Posterior vena cava (tissue), 2 donors: ENCODE measurements at places on chromosomes 6 and 20. TPM values are rescaled to one million over a fixed set of nuclear protein-coding genes. Genes with fewer than 3 reads are reported as not detected.

DNA sequence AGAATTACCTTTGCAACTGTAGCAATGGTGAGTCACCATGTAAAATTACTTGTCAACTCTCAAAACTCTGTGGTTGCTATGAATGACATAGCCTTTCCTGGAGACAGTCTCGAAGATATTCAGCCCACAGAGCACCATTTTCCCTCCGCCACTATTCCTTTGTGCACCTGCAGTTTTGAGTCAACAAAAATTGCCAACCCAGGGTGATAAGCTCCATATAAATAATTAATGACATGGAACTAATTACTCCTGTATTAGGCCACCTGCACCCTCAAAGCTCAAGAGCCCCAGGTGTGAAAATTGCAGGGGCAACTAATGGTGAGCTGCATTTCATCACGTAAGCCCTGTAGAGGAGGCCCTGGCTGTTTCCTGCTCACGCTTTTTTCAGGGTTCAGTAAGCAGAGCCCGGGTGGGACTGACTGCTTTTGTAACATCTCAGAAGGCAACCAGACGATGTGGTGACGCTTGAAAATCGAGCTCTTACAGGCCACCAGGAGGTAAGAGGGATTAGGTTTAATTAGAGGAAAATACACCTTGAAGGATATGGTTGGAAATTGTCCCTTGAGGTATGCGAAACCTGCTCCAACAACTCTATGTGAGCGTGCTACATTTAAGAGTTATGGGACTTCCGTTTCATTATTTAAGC lies 70.8 kb downstream of the BMP2 start:
- no peak for DNase-seq

DNA sequence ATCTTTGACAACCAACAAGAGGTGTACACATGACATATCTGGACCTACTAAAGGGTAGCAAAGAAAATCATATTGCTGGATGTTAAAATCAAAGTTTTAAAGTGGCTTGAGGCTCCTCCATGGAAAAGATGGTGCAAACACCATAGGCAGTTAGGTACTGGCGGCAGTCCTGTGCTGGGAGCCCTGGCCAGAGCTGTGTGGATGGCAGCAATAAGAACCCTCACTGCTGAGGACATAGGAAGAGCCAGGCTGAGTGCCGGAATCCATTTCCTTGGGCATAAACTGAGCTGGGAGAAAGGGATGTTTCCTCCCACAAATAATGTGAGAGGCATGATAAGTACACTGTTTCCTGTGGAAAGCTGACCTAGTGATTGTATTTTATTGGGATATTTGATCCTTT lies 89.9 kb downstream of the ARID1B start:
- DNase-seq = no peak

- DNase-seq = no peak
Observed at GRCh38 chr6:15775741-15776140, 112.9 kb upstream of the DTNBP1 start.

DNA sequence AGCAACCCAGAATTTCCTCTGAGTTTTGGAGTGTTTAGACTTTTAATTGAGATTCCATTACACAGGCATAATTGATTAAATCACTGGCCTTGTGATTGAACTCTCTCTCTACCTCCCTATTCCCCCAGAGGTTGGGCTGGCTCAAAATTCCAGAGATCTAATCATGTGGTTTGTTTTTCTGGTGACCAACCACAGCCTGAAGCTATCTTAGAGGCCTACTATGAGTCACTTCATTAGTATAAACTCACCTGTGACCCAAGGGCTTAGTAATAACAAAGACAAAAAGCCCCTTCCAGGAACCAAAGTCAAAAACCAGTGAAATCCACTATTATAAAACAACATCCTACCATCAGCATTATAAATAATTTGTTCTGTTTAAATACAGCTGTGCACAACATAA lies 992.5 kb upstream of the CITED2 start:
- DNase-seq = no peak

DNA sequence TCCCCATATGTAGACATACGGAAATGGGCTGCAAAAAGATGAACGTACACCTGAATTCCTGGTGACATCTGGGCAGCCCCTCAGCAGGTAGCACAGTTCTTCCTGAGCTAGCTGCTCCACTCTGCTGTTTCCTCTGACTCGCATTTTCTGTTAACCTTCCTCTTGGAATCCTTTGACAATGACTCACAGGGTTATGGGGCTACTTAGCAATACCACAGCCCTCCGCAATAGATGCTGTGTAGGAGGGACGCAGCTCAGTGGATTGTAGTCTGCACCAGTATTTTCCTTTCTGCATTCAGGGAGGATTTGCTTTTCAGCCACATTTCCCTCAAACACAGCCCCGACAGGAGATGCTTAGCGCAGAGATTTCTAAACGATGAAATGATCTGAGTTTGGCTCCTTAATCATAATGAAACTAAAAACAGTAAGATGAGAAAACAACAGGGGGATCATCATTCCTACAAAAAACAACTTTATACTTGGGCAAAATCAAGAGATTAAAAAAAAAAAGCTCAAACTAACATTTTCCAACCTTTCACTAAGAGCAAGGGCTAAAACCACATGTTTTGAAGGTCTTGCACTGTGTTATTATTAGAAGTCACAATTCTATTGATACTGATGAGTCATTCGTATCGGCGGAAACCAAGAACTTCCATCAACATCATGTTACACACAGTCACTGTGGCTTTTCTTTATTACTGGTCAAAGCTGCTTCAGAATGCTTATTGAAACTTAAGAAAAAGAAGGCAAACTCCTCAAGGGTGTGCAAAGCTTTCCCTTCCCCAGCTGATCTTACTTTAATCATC lies 12.2 kb downstream of the BACH2 start:
- DNase-seq = no peak

- DNase-seq = no peak
Observed at GRCh38 chr20:20395903-20396568, 28.1 kb downstream of the INSM1 start.

- DNase-seq = no peak
Observed at GRCh38 chr6:6942831-6943230, 164.9 kb upstream of the RREB1 start.

- DNase-seq = no peak
Observed at GRCh38 chr6:32666420-32667300, at the start of gene HLA-DQB1. TSS of gene HLA-DQB1 (minus strand) at chr6:32666657. CDS start at chr6:32666607, 50 bp downstream.

GRCh38 chr6:2197177-2197671 lies 48.2 kb downstream of the GMDS start:
- DNase-seq = no peak

The B3GAT2 gene
- total RNA-seq = 0.05 TPM

GRCh38 chr6:10882657-10883171 lies 873 bp upstream of the GCM2 start:
- no peak for DNase-seq

- DNase-seq = no peak
Observed at GRCh38 chr6:22828179-22829062, 259.1 kb downstream of the HDGFL1 start.

The BPI gene
- 0.65 TPM for total RNA-seq

- DNase-seq = no peak
Observed at GRCh38 chr6:66198062-66198624, 491.1 kb upstream of the EYS start.

The PHF3 gene
- total RNA-seq = 41.0 TPM

DNA sequence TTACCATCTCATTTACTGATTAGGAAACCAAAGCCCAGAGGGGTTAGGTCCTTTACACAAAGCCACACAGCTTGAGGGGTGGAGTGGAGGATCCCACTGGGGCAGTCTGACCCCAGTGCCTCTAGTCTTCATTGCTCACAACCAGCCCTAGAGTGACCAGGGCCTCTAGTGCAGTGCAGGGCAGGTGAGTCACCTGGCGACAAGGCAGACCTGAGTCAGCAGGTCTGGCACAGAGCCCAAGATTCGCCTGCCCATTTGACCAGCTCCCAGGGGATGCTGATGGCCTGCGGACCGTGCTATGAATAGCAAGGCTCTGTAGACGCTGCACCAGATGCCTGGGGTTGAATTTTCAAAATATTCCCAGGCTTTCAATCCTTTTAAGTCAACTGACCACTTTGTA lies 29.9 kb downstream of the CDH26 start:
- no peak for DNase-seq

GRCh38 chr6:72504406-72504805 lies 117.5 kb upstream of the KCNQ5 start:
- DNase-seq = no peak

- no peak for DNase-seq
Observed at GRCh38 chr20:38538789-38539188, 42.2 kb upstream of the ADIG start.

DNA sequence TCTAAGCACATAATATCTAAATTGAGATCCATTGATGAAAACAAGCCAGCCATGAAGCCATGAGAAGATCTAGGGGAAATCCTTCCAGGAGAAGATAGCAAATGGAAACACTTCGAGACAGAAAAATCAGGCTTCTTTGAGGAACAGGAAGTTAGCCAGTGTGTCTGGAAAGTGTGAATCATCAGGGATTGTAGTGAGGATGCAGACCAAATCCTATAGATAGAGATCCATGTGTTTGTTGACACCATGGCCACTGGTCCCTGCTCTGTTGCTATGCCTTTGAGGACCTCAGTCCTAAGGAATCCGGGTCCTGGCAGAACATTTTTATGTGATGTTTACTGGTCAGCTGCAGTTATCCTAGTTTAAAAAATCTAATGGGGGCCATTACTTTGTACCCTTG lies 6.6 kb upstream of the ELOVL2 start:
- no peak for DNase-seq

The TPD52L1 gene
- total RNA-seq = 41.4 TPM

DNA sequence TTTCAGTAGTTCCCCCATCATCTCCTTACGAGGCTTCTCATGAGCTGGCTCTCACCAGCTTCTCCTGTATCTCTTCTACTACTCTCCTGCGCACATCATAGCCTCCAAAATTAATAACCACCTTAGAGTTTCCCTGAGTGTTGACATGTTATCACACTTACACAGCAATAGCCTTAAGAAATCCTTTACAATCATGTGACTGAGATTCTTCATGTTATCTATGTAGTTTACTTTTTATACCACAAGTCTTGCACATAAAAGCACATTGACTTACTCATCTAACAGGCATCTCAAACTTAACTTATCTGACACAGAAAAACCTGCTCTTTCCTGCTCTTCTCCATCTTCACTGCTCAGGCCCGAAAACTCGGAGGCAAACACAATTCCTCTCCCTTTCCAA lies 103.7 kb upstream of the TAB2 start:
- DNase-seq = no peak

DNA sequence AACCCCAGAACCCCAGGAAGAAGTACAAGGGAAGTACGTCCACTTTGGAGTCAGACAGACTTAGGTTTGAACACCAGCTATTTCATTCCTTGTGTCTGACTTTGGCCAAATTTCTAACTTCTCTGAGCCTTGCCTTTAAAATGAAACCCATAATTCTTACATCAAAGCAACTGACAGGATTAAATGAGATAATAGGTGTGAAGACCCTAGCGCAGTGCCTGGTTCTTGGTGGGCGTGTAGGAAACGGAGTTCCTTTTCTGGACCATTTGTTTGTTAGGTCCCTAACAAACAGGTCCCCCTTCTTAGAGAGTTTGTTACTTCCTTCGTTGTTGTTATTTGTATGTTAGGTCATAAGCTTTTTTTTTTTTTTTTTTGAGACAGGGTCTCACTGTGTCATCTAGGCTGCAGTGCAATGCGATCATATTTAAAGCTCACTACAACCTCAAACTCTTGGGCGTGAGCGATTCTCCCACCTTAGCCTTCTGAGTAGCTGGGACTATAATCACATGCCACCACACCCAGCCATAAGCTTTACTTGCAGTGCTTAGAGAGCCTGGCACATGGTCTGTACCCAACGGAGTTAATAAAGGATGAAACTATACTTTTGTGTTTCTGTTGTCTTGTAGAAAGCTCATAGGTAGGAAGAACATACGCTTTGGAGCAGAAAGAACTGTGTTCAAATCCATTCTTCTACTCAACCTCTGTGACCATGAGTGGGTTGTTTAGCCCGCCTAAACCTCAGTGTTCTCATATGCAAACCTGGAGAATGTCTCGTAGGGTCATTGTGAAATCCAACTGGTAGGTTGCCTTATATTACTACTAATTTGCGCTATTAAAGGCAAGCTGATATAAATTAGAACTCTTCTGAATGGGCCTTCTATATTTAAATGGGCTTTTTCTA lies 21.8 kb upstream of the MROH8 start:
- DNase-seq = no peak

DNA sequence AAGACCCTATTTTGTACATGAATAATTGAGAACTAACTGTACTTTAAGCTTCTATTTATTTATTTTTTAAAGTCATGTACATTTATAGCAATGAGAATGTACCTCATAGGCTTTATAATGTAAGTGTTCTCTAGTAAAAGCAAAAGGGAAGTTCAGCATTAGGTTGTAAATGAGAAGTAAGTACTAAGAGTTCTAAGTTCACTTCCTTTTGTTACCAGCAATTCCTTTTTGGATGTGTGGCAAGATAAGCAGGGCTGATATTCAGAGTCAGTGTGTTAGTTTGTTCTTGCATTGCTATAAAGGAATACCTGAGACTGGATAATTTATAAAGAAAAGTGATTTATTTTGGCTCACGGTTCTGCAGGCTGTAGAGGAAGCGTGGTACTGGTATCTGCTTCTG lies 54.0 kb upstream of the CCN2 start:
- DNase-seq = no peak

The CLPSL1 gene
- total RNA-seq = not detected

DNA sequence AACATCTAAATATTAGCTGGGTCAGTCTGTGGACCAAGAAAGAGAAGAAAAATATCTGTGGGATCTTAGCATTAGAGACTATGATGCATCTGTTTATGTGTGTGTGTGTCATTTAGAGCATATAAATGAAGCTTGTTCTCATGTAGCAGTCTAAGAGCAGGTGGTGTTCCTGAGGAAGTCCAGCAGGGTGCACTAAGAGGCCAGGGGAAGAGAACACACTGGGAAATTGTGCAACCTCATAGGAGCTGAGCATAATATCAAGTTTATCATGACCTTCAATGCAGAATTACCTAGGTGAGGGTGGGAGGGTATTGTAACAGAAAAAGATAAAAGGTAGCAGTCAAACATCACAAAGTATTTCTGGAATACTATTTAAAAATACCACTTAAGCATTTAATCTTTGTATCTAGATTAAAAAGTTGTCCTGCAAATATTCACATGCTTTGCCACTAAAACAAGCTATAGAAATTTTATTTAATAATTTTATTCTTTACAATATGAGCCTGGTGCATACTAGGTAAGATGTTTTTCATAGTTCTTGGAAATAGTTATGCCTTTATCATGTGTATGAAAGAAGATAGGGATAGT lies 80.5 kb downstream of the SMPDL3A start:
- DNase-seq = no peak

The PIM1 gene
- 32.3 TPM for total RNA-seq

- DNase-seq = no peak
Observed at GRCh38 chr20:57881466-57882385, 171.9 kb upstream of the PMEPA1 start.

DNA sequence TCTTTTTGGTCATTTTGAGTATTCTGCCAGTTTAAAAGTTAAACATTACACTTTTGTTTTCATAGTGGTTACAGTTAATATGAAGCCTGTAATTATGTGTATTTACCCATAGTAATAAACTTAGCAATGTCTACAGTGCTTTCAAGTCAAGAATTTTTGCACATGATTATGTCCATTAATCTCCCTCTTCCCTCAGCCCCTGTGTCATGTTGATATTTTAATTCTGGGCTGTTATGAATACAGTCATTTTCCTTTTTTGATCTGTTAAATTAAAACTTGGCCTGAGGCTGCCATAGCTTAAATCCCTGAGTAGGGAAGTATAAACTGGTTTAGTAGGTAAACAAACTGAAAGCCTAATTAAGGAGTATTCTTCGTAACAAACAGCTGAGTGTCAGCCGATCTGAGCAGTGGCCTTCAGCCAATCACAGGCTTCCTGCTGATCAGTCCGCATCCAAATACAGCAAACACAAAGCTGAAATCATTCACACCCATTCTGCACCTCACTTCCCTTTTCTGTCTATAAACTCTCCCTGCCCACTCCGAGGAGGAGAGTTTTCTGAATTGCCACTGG lies 9.5 kb upstream of the SFT2D1 start:
- no peak for DNase-seq
